ENCODE measurements at places on chromosomes 2 and 18.

- DNase-seq, result peak; percentile 96
These were observed 83.1 kb downstream of the PTH2R start for GRCh38 chr2:208489687-208490086.

GRCh38 chr2:238970553-238971081 is 122.7 kb downstream of the TWIST2 start:
- DNase-seq, result peak; percentile 6

DNA sequence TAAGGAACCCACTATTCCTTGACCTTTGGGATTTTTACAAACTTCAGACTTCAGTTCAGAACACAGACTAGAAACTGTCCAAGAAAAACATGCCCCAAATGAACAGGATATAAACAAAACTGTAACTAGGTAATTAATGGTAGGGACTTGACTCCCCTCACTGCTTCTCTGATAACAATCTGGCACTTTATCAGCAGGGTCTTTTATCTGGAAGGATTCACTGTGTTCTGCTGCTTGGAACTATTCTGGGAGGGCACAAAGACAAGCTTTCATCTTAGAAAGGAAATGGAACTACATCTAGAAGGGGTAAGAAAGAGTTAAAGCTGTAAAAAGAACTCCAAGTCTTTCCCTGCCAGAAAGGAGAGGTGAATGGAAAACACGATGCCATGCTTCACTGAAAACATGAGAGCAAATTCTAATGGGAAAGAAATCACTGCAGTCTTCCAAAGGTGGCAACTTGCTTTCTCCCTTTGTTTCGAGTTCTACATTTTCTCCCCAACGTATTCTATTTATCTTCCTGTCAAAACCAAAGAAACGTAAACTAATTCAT is 181.2 kb downstream of the THADA start:
- no peak for DNase-seq

GRCh38 chr18:31657823-31658669 is 26.3 kb downstream of the B4GALT6 start:
- DNase-seq, result peak; percentile 76

GRCh38 chr2:70467831-70468779 is 85.5 kb downstream of the TGFA start:
- no peak for DNase-seq

GRCh38 chr2:45195916-45196315 is 186.7 kb upstream of the SIX2 start:
- DNase-seq, result no peak

DNA sequence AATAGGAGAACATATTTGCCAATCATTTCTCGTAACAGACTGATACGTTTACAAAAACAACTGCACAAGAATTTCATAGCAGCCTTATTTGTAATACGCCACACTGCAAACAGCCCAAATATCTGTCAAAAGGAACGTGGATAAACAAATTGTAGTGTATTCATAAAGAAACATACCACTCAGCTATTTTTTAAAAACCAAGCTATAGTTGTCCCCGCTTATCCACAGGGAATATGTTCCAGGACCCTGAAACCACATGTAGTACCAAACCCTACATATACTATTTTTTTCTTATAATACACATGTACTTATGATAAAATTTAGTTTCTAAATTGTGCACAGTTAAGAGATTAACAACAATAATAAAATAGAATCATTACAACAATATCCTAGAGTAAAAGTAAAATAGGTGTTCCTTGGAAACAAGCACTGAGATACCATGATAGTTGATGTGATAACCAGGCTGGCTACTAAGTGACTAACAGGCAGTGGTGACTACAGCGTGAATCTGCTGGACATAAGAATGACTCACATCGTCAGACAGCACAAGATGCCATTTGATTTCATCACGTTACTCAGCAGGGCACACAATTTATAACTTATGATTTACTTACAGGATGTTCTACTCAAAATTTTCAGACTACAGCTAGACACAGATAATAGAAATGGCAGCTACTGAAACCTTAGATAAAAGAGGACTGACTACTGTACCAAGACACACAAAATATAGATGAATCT is 367.4 kb downstream of the NCKAP5 start:
- DNase-seq, result no peak

- DNase-seq, result no peak
These were observed 263.2 kb downstream of the PARD3B start for GRCh38 chr2:204808494-204808893.

- DNase-seq, result no peak
These were observed 7.3 kb downstream of the ACMSD start for GRCh38 chr2:134845719-134846118.

Data from NCI-H1417 (cell line).